A549 treated with dexamethasone at 1 μM for 4 hours (cell line): ENCODE measurements at places on chromosomes 7 and 10. TPM values are rescaled to one million over a fixed set of nuclear protein-coding genes. Genes with fewer than 3 reads are reported as not detected.

The SH2D4B gene
- 0.05 to 0.19 TPM (median 0.07 TPM) in 5 replicates for total RNA-seq

The TEX36 gene
- total RNA-seq: not detected in 5 replicates

The HOXA9 gene
- 0.39 to 0.80 TPM (median 0.52 TPM) in 5 replicates for total RNA-seq

The ARMH3 gene
- total RNA-seq: 9.7 to 11.5 TPM (median 11.0 TPM) in 5 replicates
